ENCODE measurements at places on chromosomes 12 and 14.

- DNase-seq: no peak
Measured at GRCh38 chr12:61687407-61687806, 572.8 kb upstream of the USP15 start.

GRCh38 chr12:12996209-12996608 is 3.9 kb downstream of the HEBP1 start:
- no peak for DNase-seq

GRCh38 chr14:78709795-78710557 is 539.8 kb downstream of the NRXN3 start:
- no peak for DNase-seq

- no peak for DNase-seq
Measured at GRCh38 chr14:34180434-34180833, 229.6 kb upstream of the EGLN3 start.

DNA sequence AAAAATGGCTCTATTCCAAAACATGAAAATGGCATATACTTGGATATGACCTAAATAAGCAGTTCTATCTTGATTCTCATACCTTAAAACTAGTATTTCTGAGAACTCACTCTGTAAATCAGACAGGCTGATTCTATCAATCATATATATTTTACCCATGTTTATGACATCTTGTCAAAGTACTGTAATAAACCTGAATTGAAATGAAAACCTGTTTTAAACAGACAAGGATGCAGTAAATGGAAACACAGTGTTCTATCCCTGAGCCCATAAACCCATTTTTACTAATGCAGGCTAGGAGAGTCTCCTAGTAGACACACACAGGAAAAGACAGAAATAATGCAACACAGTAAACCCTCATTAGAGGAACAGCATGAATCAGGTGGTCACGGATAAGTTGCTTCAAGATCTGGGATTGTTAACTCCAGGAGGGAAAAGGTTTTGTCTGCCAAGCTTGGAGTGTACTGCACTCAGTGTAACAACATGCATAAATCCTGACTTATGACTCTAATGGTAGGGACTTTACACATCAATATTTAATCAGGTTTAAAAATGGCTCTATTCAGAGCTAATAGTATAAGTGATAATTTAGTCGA is 93.6 kb upstream of the CPNE8 start:
- no peak for DNase-seq

DNA sequence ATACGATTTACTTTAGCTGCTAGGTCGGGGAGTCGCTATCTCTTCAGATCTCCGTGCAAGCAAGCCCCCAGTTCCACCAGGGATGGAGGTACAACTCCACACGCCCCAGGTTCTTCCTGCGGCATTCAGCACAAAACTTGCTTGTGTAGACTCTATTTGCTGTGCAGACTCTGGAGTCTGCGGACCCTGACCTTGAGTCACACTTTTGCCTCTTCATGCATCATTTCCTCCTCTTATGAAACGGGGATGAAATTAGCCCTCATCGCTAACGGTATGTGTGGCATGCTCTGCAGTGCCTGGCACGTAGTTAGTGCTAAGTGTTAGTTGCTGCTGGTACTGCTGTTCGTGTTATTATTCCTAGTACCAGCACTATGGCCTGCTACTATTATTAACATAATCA is 84.4 kb downstream of the TMEM132D start:
- DNase-seq: peak; percentile 34

- no peak for DNase-seq
Measured at GRCh38 chr12:15669256-15669948, 119.8 kb downstream of the EPS8 start.

- DNase-seq: peak; percentile 34
Measured at GRCh38 chr12:2243275-2243674, 190.5 kb downstream of the CACNA1C start.

DNA sequence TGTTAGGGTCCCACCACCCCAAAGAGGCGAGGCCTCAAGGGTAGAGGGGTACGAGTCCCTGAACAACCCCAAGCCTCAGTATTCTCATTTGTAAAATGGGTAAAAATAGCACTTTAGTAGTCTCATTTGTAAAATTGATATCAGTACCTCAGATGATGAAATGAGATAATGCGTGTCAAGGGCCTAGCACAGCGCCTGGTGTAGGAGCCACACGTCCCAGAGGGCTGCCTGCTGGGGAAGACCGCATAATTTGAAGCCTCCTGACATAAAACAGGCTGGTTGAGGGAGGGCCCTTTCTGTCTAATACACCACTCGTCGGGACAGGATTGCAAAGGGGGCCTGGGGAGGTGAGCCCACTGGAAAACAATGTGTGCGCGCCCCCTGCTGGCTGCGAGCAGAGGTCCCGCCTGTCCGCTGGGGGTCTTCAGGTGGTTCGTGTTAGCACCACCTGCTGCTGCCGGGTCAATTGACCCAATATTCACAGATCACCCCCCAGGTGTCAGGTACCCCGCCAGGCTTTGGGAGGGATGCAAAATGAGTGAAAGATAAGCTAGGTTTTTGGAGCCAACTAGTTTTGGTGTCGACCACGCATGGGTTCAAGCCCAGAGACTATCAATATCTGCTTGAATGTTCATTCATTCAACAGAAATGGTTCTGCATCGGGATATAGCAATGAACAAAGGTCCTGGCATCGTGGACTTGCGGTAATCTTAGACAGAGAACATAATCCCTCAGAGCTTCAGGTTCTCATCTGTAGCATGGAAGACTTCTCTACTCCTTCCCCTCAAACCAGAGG is 24.7 kb upstream of the IRF2BPL start:
- peak; percentile 49 for DNase-seq

GRCh38 chr12:94271351-94271750 is 123.0 kb downstream of the PLXNC1 start:
- no peak for DNase-seq

DNA sequence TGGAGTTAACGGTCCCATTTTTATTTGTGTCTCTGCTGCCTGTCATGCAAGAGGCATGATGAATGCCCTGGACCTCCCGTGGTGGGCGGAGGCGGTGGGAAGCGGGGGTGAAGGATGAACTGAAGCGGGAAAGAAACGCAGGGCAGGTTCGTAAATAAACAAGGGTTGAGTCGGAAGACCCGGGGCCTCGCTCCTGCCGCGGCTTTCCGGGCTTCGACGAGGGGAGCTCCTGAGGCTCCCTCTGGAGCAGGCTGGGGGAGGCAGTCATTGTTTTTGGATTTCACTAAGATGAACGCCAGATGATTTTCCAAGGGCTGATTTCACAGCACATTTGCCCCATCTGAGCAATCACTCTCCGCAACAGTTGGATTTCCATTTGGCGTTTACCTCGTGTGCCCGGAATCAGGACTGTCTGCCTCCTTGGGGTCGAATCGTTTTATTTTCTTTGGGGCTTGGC is 130.2 kb downstream of the SLC38A6 start:
- DNase-seq: no peak

DNA sequence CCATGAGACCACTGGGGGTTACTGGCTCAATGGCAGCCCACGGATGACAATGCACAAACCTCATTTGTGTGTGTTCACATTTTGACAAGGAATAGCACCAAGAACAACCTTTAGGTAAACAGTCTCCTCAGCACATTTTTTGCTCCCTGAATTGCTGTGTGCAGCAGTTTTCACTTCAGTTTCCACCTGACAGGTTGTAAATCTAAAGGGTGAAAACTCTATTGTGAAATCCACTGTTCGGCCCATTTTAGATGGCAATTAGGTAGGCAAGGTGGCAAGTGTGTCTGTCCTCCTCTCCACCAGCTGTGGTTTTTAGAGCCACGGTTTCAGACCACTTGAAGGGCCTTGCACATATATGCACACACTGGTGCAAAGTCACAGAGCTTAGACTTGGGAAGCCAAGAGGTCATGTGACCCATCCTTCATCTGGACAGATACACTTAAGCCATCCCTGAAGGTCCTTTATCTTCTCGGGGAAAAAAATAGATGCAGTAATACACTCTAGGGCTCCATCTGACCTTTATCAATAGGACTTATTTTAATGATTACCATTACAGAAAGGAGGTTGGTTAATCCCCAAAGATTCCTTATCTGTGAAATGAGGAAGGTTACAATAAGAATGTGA is 23.2 kb downstream of the HAL start:
- no peak for DNase-seq

- no peak for DNase-seq
Measured at GRCh38 chr12:110137786-110138185, 13.6 kb downstream of the IFT81 start.

- DNase-seq: no peak
Measured at GRCh38 chr14:22884738-22885523, 1.9 kb downstream of the REM2 start.

- no peak for DNase-seq
Measured at GRCh38 chr12:107632246-107632645, 53.4 kb upstream of the PWP1 start.

DNA sequence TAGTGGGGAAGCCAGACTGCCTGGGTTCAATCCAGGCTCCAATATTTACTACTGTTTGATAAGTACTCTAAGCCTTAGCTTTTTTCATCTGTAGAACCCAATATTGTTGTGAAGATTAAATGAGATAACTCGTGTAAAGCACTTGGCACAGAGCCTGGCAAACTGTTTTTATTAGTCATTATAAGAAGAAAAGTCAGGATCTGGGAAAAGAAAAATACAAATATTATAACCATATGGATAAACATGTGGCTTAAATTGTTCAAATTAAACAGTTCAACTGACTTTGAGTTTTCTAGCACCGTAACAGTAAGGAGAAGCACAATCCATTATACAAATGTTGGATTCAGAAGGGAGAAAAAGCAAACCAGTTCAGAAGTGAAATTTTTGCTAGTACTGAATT is 22.0 kb upstream of the CDK17 start:
- no peak for DNase-seq

DNA sequence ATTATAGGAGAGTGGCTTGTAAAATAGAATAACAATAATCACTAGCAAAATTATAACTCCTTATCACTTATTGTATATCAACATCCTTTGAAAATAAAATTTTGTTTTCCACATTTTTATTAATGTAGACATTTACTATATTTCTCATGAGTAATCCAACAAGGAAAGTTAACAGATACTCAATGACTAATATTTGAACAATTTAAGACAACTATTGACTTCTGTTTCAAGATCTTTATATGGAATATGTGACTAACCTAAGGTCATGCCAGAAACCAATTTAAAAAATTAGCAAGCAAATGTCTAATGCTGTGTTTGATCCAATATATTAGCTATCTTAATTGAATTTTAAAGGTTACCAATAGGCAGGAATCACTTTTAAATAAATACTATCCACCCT is 638.5 kb upstream of the FLRT2 start:
- DNase-seq: no peak

DNA sequence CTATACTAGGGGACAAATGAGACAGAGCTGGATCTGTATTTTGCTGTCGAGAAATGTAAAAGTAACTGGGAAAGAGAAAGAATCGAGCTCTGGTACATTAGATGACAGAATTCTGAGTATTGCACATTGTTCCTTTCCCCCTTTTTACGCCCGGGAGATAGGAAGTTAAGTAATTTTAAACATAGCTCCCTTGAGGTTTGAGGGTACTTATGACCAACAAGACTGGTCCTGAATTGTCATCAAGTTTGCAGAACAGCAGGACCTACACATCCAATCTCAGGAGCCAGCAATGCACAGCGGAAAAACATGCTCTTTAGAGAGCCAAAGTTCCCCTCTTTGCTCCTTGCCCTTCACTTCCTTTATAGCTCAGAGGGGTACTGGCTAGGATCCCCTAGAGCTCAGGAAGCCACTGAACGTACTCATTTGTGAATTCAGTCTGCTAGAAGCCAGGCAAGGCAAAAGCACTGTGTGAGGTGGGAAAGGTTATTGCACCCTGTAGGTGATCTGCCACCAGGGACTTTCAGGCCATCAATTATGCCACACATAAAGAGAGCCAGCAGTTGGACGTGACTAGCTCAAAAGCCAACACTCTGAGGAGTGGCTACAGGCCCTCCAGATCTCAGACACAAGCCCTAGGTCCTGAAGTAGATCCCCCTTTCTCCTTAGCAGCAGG is 333.8 kb downstream of the KCNH5 start:
- DNase-seq: no peak

DNA sequence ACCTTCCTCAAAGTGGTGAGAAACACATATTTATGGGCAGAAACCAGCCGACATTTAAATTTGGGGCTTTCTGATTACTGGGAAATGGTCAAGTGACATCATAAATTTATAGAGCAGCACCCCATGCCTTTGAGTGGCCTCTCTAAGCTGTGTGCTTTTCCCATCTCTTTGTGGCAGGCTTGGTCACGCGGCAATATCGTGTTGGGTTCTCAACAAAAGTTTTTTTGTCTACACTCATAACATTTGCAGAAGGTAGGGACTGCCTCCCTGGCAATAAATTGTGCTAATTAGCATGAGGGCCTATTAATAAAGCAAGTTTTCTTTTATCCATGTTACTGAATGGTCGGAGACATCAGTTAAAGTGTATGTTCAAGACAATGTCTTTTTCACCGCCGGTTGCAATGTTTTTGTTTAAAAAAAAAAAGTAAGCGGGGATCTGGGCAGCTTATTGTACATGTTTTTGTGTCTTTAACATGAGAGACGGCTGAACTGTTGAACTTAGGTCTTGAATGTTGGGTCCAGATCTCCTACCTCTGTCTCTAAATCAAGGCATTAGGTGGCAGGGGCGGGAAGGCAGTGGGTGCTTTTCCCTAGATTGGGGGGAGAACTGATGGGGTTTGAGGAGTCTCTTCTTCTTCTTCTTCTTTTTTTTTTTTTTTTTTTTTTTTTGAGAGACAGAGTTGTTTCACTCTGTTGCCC is 193.3 kb downstream of the PHETA1 start:
- DNase-seq: no peak
